ENCODE measurements at places on chromosomes 16 and 17.

DNA sequence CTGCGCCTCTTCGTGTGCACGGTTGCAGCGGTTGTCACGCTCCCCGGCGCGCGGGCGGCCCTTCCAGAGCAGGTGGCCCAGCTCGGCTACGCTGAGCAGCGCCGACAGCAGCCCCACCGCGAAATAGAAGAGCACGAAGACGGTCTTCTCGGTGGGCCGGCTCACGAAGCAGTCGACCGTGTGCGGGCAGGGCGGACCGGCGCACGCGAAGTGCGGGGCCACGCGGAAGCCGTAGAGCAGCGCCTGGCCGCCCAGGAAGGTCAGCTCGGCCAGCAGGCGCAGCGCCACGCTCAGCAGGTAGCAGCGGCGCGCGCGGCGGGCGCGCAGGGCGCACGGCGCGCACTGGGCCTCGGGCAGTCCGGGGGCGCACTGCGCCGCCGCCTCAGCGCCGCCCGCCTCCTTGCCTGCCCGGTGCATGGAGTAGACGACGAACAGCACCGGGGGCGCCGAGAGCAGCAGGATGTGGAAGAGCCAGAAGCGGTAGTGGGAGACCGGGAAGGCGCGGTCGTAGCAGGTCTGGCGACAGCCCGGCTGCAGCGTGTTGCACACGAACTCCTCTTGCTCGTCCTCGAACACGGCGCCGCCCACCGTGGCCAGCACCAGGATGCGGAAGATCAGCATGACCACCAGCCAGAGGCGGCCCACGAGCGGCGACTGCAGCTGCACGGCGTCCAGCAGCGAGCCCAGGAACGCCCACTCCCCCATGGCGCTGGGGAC, 1.3 kb downstream of the GJD3 start:
- DNase-seq = no peak

- peak; percentile 45 for DNase-seq
Observed at GRCh38 chr16:29784157-29784556, 6.1 kb downstream of the ZG16 start.

DNA sequence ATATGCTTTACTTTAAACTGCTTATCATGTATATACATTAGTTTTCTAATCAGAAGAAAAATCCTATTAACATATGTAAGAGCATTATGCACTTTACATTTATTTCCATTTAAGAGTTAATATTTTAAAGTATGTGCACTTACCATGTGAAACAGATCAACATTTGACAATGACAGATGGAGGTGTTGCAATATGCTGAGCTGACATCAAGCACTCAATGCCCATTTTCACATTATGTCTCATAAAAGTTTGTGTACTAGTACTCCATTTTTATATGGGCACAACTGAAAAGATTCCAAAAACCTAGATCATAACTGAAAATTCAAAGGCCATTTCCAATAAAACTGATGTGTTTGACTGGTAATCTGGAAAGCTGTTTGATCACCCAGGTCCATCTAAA, 420.9 kb upstream of the SOX9 start:
- DNase-seq = no peak

- DNase-seq = no peak
Observed at GRCh38 chr16:61131447-61131846, 904.8 kb downstream of the CDH8 start.

DNA sequence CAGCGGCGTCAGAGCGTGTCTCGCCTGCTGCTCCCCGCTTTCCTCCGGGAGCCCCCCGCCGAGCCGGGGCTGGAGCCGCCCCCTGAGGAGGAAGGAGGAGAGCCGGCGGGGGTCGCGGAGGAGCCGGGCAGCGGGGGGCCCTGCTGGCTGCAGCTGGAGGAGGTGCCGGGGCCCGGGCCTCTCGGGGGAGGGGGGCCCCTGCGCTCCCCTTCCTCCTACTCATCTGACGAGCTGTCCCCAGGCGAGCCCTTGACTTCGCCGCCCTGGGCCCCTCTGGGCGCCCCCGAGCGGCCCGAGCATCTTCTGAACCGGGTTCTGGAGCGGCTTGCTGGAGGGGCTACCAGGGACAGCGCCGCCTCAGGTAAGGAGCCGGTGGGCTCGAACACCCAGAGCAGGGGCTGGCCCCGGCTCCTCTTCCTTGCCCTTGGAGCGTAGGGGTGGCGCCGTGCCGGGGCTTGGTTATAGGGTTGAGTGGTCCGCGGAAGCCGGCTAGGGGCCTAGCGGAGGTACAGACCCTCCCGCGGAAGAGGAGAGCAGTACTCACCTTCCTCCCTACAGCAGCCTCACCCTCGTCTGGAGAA, 841 bp downstream of the RAPGEFL1 start:
- DNase-seq = no peak

GRCh38 chr17:9444687-9445086, 130.9 kb downstream of the STX8 start:
- DNase-seq = no peak

DNA sequence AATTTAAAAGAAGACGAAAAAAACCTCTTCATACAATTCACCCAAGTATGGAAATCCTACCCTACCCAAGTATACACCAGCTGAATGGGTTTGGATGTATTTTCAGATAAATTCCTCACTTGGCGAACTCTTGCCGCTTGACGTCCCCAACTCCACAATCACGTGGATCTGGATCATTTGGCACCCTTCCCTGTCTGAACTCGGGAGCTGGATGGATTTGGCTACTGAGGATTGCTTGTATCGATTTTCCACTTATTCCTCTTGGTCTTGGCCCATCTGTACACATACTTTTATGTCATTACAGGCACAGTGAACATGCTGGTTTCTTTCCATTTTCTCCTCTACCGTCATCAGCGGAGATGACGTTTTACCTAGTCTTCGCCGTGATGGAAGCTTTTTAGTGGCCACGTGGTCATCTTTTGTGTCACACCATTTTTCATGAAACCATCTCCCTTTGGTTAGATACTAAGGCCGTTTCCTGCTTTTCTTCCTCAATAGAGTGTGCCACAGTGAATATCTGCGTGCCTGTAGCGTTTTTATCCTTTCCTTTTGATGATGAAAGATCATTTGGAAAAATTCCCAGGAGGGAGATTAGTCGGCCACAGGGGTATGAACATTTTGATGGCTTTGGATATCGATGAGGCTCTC, 47.1 kb downstream of the CMIP start:
- DNase-seq = no peak

DNA sequence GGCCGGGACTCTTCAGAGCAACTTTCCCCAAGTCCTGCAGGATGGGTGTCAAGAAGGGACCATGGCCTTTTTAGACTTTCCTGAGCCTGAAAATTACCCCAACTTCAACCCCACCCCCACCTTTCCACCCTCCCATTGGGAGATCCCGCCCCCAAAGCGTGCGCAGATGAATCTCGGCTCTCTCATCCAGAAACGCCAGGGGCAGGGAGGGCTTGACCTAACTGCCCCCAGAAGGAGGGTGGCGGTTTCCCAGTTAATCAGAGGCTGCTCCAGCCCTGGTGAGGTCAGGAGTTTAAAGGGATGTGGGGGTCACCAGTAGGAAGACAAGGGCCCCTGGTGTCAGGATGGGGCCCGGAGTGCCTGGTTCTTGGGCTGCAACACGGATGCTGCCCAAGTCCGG, 480 bp downstream of the KIF19 start:
- no peak for DNase-seq

DNA sequence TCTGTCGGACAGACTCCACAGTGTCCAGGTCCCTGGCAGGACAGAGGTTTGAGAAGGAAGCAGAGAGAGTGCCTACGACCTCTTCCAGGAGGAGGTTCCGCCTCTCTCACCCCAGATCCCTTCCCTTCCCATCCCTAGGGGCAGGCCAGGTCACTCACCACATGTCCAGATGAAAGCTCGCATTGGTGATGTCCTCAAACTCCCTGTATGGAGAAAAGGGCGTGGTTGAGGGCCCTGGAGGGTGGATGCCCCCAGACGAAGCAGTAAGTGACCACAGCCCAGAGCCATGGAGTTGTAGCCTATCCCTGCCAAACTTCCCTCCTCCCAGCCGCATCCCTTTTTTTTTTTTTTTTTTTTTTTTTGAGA, 3.4 kb downstream of the UNC13D start:
- DNase-seq = no peak

DNA sequence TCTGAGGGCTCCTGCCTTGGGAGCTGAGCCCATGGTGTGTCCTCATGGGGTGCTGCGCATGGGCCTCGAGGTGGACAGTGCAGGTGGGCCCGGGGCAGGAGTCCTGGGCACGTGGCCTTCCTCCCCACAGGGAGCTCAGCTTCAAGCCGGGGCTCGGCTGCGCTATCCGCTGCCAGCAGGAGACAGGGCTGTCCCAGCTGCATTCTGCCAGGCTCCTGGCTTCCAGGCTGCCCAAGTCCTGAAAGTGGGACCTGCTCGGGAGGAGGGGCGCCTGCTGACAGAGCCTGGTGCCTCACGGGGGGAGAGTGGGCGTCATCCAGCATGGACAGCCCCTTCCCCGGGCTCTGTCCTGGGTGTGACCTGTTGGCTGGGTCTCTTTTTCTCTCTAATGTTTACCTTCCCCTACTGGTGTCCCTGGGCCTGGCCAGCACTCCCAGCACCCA, 7.1 kb downstream of the TRAF7 start:
- DNase-seq = no peak

- no peak for DNase-seq
Observed at GRCh38 chr17:28477928-28478327, 4.5 kb downstream of the SLC13A2 start.

DNA sequence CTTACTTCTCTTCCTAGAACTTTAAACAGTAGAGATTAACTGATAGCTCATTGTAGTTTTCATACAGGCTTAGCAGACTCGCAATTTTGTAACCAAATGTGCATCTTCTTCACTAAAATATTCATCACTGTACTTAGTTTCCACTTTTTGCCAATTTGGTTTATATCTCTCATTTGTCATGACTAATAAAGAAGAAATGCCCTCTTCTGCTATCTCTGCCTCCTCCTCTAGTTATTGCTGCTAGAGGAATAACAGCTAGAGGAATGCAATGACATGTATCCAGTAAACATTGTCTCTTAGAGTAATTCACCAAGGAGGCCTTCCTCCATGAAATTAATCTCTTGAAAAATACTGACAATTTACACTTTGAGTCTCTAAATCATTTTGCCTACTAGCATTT, 115.5 kb upstream of the COX10 start:
- DNase-seq = no peak

GRCh38 chr16:13594823-13595222, 325.1 kb upstream of the ERCC4 start:
- DNase-seq = no peak

GRCh38 chr16:72924537-72924926, 123.4 kb downstream of the ZFHX3 start:
- DNase-seq = no peak

- no peak for DNase-seq
Observed at GRCh38 chr16:373020-373598, 2.8 kb upstream of the MRPL28 start.

DNA sequence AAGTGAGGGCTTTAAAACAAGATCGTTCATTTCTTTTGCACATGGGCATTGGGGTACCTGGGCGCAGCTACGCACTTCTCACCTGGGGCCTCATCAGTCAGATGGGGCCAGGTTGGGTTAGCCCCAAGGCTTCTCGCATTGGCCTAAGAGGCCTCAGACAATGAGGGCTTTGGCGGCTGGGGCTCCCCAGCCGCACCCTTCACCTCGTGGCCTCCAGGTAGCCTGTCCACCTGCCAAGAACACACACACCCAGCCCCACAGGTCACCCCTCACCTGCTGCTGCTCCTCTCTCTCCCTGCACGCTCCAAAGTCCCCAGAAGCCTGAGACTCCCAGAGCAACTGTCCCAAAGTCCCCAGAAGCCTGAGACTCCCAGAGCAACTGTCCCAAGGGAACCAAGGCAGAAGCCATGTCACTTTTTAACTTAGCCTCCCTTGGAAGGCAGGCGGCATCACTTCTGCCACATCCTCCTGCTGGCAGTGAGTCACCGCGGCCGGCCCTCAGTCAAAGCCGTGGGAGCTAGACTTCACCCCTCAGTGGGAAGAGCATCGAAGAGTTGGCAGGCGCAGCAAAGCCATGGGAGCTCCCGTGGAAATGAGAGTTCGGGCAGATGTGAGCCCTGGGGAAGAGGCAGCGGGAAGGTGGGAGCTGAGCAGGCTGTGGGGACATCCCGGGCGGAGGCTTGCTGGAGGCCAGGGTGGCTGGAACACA, 78.9 kb upstream of the PLCG2 start:
- DNase-seq = no peak

- DNase-seq = no peak
Observed at GRCh38 chr17:80901319-80901718, 90.3 kb upstream of the CHMP6 start.

DNA sequence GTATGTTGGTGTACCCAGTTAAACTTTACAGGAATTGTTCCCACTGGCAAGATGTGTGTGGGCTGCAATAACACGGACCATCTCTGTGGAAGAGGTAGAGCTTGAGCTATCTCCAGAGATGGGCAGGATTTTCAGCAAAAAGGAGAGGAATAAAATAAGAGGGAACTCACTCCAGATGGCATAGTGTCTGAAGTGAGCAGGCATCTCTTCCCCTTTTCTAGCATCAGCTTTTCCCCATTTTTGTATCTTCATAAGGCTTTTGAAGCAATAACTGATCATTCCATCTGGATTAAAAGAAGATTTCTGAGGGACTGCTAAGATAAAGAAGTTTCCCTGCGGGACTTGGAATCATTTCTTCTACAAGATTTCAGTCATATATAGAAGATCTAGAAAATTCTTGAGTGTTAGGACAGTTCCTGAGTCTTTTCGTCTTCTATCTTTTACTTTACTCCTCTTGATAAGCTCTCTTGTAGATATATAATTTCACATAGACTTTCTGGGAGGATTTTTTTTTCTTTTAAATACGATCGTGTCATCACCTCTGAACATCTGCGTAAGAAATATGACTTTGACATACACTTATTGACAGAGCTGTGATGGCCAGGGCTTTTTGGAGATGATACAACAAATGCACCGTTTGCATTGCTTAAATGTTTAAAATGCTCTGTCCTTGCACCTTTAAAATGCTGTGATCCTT, 2.1 kb downstream of the CPD start:
- no peak for DNase-seq

- DNase-seq = peak; percentile 92
Observed at GRCh38 chr17:17663160-17664063, 17.8 kb upstream of the RAI1 start.

GRCh38 chr16:17607609-17608008, 136.8 kb upstream of the XYLT1 start:
- DNase-seq = no peak

- no peak for DNase-seq
Observed at GRCh38 chr16:85201574-85201973, 89.3 kb upstream of the CIBAR2 start.

GRCh38 chr17:7219229-7219811, 316 bp downstream of the DLG4 start:
- DNase-seq = no peak

DNA sequence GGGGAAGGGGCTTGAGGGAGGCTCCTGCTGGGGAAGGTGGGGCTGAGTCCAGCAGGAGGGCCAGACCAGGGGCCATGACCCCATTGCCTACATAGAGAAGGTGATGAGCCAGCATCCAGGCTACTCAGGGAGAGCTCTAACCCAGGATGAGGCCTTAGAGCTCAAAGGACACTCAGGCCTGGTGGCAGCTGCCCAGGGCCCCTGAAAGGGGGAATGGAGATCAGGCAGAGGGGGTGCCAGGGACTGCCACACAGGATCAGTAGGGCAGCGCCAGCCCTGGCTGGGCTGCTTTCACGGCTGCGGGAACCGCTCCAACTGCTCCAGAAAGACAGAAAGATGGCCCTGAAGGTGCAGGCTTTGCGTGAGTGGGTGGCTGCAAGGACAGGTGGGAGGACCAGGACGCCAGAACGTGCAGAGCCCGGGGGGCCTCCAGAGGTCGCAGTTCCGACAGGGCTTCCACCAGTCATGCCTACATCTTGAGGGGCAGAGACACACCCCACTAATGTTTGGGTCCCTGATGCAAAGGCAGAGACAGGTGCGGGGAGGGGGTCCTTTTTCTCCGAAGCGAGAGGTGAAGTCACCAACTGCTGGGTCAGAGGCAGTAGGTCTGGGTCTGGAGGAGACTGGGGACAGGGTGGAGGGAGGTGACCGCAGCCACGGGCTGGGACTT, 882 bp upstream of the ATP6V0C start:
- no peak for DNase-seq

Data from CD4-positive, alpha-beta T cell treated with Interleukin-4 for 4 hours (primary cell).